Left hindlimb (tissue), 1 donor: ENCODE measurements at places on chromosomes 6 and 20.
A peak's percentile ranks its signal among the peaks of the same experiment; 100 is the strongest.

DNA sequence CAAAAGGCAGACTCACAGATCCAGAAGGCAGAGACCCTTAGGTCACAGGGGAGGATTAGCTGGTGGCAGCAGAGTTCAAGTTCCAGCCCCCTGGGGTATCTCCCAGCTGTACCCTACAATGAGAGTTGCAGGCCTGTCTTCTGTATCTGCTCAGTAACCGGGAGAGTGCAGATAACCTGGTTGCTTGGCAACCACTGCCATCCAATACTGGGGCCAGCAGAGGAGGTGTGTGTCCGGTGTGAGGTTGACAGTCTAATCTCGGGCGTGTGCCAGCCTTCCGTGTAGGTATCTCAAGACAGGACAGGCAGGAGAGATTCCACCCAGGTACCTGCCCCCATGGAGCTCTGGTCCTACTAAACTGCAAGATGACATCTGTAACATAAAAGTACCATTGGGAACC lies 56.6 kb upstream of the TBC1D7 start:
- no peak for DNase-seq

DNA sequence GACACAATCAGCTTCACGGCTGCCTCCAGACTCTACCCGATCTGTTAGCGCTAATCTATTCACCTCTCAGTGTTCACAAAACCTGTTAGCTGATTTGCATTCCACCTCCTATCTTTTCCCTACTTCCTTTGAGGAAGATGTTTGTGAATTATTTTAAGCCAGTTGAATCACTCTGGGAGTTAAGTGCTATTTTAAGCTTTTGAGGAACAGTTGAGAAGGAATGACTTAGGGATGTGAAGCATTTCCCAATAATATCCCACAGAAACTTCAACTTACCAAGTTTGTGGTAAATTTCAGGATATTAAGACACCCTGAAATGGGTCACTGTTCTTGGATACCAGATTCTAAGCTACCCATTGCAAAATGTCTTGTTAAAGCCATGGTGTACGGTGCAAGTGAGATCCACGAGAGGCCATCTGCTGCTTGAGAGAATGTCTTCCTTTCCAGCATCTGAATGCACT lies 145.2 kb upstream of the CITED2 start:
- no peak for DNase-seq

- DNase-seq, result no peak
Observed at GRCh38 chr6:14312587-14312986, 195.0 kb downstream of the CD83 start.

DNA sequence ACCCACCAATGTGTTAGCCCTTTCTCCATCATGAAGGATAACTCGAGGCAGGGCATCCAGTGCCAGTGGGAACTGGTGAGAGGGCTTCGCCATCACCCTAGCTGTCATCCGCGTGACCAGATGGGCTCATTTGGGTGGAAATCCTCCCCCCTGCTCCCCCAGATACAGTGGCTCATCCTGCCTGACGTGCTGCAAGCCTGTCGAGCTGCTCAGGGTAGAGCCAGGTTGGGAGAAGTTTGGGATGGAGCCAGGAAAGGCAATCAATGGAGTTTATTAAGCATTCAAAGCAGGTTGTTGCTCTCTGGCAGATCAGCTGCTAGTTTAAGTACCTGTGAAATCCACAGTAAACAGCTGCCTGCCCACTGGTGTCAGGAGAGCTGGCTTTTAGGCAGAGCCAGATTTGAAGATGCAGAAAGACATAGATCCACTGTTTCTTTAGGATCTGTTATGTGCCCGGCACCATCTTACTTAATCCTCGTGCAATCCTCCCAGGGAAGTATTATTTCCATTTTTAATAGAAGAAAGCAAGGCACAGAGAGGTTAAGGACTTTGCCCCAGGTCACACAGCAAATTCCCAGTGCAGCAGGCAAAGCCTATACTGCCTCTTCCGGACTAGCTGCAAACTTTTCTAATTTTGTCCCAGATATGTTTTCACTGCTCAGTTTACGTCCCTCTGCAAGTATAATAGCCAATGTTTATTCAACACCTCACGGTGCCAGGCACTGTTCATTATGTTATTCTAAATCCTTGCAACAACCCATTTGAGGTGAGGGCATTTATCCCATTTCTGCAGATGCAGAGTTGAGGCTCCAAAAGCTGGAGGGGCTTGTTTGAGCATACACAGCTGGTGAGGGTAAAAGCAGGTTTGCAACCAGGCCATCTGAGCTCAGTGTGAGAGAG lies 54.1 kb upstream of the KCNG1 start:
- no peak for DNase-seq

GRCh38 chr6:129684323-129684884 lies 25.6 kb downstream of the ARHGAP18 start:
- no peak for DNase-seq

DNA sequence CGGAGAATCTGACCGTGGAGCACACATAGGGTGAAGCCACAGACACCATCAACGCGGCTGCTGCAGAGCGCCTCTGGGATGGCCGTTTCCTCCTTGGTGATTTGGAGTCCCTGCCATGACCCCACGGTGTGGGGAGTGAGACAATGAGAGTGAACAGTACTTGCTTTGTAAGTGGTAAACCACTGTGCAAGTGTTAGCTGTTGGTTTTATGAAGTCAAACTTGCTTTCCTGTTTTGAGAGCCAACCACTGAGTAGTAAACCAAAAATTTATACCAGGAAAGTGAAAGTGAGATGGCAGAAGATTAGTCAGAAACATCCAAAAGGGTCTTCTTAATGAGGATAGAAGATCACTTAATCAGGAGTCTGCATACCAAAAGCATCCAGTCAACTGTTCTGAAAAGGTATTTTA lies 160.7 kb downstream of the FOXC1 start:
- DNase-seq, result no peak

GRCh38 chr6:39812853-39813533 lies 20.8 kb downstream of the DAAM2 start:
- peak; percentile 87 for DNase-seq

GRCh38 chr6:74715355-74716085 lies 490.3 kb downstream of the COL12A1 start:
- no peak for DNase-seq

- no peak for DNase-seq
Observed at GRCh38 chr6:6219716-6220115, 100.7 kb downstream of the F13A1 start.

DNA sequence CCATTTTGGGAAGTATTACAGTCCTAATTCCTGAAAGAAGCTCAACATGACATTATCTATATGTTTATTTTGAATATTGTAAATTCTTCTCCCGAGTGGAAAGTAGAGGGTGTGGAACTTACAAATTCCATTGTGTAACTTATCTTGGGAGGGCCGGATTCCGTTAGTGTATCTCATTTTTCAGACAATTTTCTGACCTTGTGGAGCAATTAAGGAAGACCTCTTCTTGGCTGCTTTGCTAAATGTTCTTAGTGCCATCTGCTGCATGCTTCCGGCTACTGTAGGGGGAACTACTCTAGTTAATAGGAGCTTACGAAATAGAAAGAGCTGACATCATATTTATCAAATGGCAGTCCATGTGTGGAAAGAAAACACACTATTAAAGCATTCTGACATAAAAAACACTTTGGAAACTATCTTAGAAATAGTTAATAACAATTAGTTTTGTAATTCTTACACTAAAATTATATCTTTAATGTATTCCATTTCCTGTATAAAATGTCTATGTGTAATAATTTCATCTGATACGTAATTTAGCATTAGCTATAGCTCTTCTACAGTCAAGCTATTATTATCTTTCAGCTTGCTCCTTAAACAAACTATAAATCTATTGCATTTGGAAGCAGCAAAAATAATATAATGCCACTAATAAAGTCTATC lies 41.5 kb upstream of the KCNQ5 start:
- no peak for DNase-seq

DNA sequence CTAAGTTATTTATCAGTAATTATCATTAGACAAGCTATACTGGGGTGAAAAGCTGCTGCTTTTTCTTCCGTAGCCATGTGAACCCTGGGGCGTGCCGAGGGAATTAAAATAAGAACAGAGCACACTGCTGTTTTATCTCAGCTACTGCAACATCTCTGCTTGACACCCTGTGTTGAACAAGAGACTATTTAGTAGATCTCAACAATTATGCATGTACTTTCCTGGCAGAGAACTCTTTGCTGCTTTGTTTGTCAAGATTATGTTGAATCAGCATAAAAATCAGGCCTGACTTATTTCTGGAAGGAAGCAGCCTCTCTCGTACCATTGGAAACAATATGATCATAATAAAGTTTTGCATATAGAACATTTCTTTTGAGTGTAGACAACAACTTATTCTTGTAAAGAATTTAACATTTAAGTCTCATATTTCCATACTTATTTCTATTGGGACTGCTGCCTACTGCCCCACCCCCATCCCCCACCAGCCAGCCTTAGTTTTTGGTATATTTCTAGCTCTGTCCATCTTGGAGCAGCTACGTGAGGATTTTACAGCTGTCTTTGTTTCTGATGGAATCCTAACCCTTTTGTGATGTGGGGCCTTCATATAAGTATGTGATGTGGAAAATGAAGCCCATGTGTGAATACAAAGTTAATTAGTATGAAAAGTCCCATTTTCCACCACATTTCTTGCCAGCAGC lies 1011.4 kb downstream of the KIF16B start:
- DNase-seq, result no peak

- DNase-seq, result peak; percentile 80
Observed at GRCh38 chr20:1900321-1900801, 5.2 kb downstream of the SIRPA start.

GRCh38 chr20:1125277-1125676 lies 6.9 kb downstream of the PSMF1 start:
- no peak for DNase-seq

DNA sequence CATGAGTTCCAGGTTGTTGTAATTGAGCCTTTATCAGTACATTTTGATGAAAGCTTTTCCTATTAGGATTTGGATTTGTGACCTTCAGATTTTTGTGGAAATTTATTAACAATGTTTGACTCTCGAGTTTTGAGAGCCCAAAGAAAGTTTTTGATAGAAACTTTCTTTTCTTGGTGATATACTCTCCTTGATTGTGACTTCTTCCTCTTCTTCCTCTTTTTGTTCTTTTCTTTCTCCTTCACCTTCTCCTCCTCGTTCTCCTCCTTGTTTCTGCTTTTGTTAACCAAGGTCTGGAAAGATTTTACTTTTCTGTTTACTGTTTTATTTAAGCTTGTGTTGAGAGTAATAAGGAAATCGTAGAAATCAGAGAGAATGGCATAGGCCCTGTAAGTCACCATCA lies 182.4 kb downstream of the TRIM27 start:
- no peak for DNase-seq

DNA sequence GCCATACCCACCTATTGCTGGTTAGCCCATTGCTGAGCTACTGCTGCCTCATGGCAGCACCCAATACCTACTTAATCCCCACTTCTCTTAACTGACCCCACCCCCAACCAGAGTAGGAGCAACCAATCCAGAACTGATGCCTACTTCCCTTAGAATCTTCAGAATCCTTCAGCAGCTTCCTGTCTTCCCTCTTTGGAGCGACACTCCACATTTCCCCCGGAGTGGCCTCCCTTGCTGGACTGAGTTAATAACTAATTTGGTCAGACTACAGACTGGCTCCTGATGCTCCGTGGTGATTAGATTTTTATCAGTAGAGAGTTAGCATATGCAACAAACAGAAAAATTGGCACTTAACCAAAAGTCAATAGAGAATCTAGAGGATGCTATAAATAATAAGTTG lies 51.2 kb upstream of the UBR2 start:
- no peak for DNase-seq

DNA sequence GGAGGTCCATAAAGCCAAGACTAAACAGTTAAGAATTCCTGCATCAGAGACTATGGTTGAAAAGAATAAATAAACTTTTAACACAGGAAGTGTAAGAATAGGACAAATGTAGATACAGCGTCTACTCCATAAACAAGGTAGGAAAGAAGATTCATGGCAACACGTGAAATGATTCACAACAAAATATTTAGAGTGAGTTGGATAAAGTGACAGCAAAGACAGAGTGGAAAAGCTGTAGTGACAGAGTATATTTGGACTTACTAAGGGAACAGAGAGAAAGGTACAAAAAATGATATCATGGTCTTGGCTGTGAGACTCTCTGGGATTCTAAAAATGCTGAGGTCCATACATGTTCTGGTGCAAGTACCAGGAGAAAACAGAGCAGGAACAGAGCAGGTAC lies 21.9 kb upstream of the KIAA0408 start:
- DNase-seq, result no peak

- no peak for DNase-seq
Observed at GRCh38 chr20:36271639-36272546, 34.2 kb upstream of the DLGAP4 start.

DNA sequence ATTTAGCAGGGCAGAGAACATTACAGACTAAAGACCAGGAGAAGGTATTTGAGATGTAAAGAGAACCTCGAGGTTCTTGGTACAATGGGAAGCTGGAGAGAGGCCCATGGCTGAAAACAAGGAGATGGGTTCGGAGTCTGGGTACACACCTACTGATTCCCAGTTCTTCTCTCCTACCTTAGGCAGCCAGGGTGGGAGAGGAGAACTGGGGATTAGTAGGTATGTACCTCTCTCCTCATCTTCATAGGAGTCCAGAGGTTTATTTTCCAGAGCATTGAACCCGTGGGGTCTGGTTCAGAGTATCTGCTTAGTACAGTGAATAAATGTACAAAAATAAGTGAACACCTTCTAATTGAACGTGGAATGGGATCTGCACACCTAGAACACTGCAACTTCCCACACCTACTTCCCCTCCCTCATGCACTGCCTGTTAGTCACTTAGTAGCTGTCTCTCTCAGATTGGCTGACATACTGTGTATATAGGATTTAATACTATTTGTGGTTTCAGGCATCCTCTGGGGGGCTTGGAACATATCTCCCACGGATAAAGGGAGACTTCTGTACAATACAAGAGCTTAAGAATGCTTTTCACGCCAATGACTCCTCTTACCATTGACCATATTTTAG lies 23.5 kb upstream of the NUP153 start:
- DNase-seq, result no peak

- DNase-seq, result peak; percentile 62
Observed at GRCh38 chr6:168683621-168684020, 242.6 kb downstream of the SMOC2 start.

GRCh38 chr6:16758163-16758975 lies 2.9 kb downstream of the ATXN1 start:
- DNase-seq, result peak; percentile 43

DNA sequence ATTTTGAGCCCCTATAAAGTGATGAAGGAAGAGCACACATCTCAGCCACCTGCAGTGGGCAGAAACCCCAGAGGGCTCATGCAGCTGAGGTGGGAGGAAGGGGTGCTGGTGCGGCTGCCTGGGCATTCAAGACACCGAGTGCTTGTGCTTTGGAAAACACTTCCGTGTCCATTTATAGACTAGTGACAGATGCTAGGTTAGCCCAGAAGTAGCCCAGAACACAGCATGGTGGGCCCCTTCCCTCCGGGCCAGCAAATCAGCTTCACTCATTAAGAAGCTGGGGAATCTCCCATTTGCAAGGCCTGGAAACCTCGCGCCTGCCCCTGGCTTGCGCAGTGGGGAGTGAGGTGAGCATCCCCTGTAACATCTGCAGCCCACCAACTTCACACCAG lies 12.9 kb downstream of the BEND3 start:
- no peak for DNase-seq

GRCh38 chr20:25327521-25328235 lies 63.0 kb downstream of the ABHD12 start:
- DNase-seq, result no peak

GRCh38 chr6:82786248-82786647 lies 279.4 kb downstream of the UBE3D start:
- no peak for DNase-seq
